ENCODE measurements at places on chromosomes 2 and 18.

DNA sequence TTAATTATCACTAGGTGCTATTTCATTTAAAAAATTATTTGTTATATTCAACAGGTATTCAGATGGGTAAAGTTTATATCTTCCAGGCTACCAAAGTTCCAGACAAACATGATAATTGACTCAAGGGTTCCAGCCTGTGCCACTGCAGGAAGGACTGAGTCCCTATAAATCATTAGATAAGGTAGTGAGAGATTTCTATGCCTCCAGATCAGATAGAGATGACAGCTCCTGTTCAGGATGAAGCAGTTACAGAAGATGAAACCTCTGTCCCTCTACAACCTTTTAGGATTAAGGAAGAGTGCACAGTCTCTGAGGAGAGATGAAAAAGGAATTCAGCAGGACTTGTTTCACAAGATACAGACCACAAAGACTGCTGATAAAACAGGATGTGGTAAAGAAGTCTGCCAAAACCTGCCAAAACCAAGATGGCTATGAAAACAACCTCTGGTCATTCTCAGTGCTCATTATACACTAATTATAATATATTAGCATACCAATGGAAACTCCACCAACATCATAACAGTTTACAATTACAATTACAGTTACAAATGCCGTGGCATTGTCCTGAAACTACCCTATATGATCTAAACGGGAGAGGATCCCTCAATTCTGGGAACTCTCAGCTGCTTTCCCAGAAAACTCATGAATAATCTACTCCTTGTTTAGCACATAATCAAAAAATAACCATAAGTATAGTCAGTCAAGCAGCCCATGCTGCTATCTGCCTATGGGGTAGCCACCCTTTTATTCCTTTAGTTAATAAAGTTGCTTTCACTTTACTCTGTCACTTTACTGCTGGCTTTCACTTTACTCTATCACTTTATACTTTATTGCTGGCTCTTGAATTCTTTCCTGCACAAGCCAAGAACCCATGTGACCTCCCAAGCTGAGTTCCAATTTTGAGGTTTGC is 288.5 kb downstream of the PDE11A start:
- DNase-seq, result no peak

DNA sequence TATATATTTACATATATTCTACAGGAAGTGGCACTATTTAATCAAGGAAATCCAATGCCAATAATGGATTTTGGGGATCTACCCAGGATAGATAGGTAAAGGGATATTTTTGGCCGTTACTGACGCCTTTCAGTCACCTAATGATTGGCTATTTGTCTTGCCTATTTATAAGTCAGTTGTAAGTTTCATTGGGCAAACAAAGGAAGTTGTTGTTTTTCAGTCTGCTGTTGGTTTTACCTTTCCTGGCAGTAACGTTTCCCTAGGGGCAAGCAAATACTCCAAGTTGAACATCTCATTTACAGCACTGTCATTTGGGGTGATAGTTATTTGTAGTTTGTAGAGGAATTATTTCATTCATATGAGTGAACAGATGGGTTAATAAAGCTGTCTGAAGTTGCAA is 17.0 kb upstream of the LANCL1 start:
- DNase-seq, result no peak

- no peak for DNase-seq
These were observed 17.0 kb downstream of the TLK1 start for GRCh38 chr2:171143670-171144062.

DNA sequence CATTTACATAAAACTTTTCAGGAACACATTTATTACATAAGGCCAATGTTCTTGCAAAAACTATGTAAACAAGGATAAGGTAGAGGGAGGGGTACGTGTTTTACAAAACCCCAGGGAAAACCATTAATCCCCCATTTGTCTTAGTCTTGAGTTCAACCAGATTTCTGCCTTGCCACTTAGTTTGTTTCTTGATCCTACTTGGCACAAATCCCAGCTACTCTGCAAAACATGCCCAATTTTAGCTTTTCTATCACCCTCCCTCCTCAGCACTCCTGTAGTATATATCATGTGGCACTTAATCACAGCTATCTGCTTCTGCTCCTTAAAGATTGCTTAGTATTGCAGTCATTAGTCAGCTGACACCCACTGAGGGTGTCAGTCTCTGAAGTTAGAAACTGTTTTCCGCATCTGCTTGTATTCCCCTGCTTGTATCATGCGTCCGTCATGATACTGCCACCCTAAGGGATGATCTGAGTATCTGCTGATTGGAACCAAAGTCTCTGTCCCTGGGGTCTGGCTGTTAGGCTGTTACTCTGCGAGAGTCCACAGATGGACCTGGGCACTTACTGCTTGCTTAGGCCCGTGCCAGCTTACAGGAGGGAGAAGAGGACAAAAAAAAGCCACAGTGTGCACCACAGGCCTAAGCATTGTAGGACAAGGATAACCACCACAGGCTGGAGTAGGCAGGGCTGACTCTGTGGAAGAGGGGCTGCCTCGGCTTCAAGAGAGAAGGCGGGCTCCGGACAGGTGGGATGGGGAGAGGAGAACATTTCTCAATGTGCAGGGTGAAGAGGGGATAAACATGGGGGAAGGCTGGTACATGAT is 82.2 kb downstream of the EPAS1 start:
- DNase-seq, result no peak

GRCh38 chr2:229153951-229154350 is 117.1 kb downstream of the PID1 start:
- DNase-seq, result no peak

Data from GM13976 (cell line).